Aorta (tissue), 5 donors: ENCODE measurements at places on chromosomes 6 and 20.

DNA sequence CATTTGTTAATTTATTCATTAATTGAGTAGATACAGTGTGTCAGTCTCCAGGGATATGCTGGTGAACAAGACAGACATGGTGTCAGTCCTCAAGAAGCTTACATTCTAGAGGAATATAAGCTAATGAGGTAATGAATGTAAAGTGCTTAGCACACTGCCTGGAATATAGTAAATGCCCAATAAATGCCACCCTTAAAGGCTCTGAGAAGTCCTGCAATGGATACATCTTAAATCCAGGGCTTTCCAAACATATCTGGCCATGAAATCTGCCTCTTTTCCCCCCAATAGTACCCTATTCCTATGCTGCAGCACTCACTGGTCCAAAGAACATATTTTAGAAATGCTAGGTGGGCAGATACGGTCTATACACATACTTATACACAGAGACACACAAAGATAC is 49.2 kb upstream of the CTNNBL1 start:
- DNase-seq: no peak

GRCh38 chr20:57856658-57857057 is 146.8 kb upstream of the PMEPA1 start:
- DNase-seq: no peak

- DNase-seq: peak; percentile 42
Observed at GRCh38 chr20:25285856-25286798, 38.2 kb downstream of the PYGB start.

- DNase-seq: no peak
Observed at GRCh38 chr6:137862419-137863090, 4.5 kb upstream of the TNFAIP3 start.

DNA sequence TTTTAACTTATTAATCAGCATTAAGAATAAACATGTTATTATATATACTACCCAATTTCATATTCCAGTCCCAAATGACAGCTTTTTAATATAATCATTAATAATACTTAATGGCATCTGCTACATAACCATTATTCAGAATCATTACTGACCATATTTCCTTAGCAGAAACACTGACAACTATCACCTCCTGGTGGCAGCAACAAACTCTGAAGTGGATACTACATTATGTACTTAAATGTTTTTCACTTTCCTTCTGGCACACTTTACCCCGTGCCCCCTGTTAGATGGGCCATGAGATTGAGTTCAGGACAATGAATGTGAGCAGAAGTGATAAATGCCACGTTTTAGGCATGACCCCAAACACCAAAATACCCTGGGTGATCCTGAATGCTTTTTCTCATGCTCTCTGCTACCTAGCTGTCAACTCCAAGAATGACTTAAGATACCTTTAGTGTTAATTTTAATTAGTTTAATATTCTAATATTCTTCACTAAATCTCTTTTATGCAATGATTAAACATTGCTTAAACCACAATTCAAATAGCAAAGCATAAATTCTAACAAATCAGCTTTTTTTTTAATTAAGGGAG is 77.1 kb downstream of the LMBRD1 start:
- no peak for DNase-seq

- DNase-seq: peak; percentile 61
Observed at GRCh38 chr20:3164043-3164762, 4.5 kb upstream of the FASTKD5 start.

DNA sequence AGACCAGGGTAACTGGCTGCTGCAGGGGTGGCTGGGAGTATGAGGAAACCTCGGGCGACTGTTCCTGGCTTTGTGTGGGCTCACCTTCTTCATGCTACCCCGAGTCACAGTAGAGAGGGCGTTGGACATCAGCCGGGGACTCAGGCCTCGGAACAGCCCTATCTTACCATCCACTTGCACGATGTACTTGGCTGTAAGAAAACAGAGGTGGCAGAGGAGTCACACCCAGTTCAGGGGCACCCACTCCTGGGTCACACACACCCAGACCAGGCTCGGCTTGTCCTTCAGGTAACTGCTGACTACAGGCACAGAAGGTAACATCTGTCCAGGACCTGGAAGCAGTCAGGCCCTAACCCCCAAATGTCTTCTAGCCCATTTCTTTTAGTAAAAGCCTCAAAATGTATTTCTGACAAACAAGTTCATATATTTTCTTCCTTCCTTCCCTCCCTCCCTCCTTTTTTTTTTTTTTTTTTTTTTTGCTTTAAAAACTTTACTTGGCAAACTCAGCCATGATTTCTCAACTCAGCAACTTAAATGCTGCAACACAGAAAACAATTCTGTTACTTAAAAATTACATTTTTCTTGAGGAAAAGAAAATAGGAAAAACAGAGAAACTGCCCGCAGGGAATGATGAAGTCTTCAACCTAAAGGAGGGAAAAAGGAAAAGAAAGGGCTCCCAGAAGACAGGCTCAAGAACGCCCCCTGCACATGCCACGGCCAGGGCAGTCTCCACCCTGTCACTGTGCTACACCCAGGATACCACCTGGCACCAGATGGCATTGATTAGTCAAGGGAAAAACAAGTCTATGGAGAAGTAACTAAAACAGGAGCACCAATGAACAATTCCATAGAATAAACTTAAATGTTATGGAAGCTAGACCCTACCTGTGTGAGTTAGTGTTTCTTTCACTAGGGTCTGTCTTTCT is 7.3 kb downstream of the MTCH1 start:
- DNase-seq: no peak
